Right cardiac atrium (tissue), 5 donors: ENCODE measurements at places on chromosomes 4 and X. TPM values are rescaled to one million over a fixed set of nuclear protein-coding genes. Genes with fewer than 3 reads are reported as not detected.

The KLHL2 gene
- total RNA-seq: 11.2 TPM

The MAGED4 gene
- total RNA-seq: 1.3 TPM

The POLN gene
- 5.5 TPM for total RNA-seq

The GPAT3 gene
- 33.1 TPM for total RNA-seq

The PLAC1 gene
- total RNA-seq: not detected

The STEEP1 gene
- total RNA-seq: 17.4 TPM

The SPARCL1 gene
- total RNA-seq: 345 TPM

The SLC34A2 gene
- not detected for total RNA-seq

The NHS gene
- 1.6 TPM for total RNA-seq

The LINC00632 gene
- total RNA-seq: 330 TPM
